Foreskin keratinocyte (primary cell): ENCODE measurements at places on chromosomes 11 and 22. TPM values are rescaled to one million over a fixed set of nuclear protein-coding genes. Genes with fewer than 3 reads are reported as not detected.

DNA sequence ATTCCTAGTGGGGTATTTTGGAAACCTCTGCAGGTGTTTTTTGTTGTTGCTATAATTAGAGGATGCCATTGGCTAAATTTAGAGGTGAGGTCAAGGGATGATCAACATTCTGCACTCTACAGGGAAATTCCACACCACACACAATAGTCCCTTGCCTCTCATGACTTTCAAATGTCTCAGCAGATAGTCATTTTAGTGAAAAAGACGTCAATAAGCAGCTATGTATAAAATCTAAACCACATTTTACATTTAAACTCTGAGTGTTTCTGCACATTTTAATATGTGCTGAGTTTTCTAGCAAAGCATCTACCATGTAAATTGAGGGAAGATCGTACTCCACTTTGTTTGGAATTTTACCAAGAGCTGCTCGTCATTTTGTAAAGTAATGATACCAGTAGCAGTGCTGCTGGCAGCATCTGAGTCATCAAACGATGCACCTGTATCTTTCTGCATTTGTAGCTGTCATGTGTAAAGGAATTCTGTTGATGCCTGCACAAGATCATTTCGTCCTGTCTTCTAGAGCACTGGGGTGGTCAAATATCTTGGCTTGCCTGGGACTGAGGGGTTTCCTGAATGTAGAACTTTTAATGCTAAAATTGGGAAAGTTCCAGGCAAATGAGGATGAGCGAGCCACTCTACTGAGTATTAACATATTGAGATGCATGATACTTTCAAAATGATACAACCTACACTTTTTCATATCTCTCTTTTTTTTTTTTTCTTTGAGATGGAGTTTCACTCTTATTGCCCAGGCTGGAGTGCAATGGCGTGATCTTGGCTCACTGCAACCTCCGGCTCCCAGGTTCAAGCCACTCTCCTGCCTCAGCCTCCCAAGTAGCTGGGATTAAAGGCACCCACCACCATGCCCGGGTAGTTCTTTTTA lies 414.5 kb upstream of the SYN3 start:
- DNase-seq: no peak

DNA sequence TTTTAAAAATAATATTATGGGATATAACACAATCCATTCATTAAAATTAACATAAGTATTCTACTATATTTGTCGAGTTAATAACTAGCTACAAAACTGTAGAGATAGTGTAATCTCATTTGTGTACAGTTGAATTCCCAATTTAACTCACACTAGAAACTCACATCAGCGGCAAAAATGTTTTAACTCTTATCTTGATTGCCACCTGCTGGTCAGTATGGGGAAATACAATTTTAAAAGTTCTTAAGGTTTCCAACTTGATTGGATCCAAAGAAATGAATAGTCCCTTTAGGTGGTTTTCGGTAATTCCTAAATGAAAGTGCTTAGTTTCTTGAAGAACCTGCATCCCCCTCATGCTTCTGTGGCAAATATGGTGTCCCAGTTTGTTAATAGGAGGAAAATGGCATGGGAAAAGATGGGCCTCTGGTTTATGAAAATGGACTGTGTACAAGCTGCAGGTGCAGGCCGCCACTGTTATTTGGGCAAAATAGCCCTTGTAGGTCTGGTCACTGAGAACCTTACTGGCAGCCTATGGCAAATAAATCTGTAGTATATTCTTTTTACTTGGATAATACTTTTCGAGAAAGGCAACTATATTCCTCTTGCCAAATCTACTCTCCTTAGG lies 33.7 kb upstream of the SLC17A6 start:
- DNase-seq: peak; percentile 17

GRCh38 chr11:102546427-102546826 lies 15.9 kb upstream of the MMP7 start:
- DNase-seq: no peak

DNA sequence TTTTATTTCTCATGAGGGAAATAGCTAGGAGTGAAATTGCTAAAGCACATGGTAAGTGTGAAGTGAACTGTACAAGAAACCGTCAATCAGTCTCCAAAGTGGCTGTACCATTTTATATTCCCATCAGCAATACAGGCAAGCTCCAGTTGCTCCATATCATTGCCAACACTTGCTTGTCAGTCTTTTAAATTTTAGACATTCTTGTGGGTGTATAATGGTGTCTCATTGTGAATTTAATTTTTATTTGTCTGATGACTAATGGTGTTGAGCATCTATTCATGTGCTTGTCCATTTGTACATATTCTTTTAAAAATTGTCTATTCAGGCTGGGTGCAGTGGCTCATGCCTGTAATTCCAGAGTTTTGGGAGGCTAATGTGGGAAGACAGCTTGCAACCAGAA lies 34.1 kb upstream of the SMCO4 start:
- peak; percentile 57 for DNase-seq

- DNase-seq: no peak
Measured at GRCh38 chr11:126698576-126698975, 302.0 kb downstream of the KIRREL3 start.

DNA sequence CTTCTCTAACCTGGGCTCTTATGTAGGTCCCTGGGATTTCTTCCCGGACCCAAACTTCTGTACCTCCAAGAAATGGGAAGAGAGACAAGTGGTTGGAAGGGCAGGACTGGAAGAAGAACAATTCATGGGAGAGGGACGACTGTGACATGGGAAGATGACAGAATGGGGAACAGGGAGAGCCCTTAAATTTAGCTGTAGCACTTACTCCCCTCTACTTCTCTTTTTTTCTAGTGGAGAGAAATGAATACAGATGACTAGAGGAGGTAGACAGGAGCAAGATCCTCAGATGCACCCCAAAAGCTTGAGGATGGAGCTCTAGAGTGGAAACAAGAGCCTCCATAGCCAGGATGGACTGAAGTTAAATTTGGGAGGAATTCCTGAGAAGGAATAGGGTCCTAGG lies 2.3 kb downstream of the RHOG start:
- DNase-seq: no peak

DNA sequence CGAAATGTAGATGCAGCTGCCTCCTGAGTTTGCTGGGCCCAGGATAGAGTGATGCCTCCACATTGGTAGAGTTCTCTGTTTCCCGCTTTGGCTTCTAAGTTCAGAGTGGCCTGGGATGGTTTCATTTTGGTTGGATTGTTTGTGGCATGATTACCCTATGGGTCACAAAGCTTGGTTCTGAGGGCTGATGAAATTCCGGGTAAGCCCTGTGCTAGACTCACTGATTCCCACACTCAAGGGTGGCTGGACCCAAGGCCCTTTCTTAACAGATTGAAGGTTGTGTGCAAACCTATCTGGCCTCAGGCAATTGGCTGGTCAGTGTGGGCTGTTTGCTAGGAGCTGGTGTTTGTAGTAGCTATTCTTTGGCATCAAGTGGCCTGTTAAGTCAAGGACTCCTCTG lies 158.4 kb downstream of the MYO18B start:
- no peak for DNase-seq

DNA sequence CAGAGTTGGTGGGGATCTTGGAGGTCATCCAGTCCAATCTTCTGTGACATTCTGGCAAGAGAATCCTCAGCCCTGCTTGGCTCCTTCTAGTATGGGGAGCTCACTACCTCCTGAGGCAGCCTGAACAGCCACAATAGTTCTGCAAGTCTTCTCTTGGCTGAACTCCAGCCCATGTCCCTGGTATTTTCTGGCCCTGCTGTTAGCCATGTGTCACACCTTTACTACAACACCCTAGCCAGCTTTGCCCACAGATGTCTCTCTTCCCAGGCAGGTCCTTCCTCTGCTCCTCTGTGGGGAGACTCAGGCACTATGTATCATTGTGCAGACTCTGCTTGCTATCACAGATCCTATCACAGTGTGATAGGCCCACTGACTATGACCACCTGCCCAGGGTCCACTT lies 297.7 kb downstream of the CTTN start:
- DNase-seq: no peak

GRCh38 chr11:125886997-125887372 lies 483 bp upstream of the HYLS1 start:
- no peak for DNase-seq

- DNase-seq: no peak
Measured at GRCh38 chr22:26853495-26853894, 196.1 kb downstream of the MIAT start.

DNA sequence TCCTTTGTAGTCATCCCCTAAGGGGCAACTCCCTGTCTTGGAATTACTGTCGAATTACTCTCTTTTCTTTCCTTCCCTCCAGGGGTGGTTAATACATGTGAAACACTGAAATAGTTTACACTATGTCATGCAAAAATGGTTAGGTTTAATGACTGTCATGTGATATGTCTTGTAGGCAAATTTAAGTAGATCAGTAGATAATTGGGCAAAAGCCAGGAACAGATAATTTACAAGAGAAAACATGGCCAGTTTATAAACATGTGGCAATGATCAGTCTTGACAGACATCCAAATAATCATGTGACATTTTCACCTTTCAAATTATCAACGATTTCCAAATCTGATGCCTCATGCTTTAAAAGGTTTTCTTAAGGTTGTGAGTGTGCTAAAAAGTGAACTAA lies 3.9 kb downstream of the VWA5A start:
- no peak for DNase-seq

- DNase-seq: peak; percentile 97
Measured at GRCh38 chr22:20531404-20532201, 24.2 kb downstream of the MED15 start.

- DNase-seq: no peak
Measured at GRCh38 chr11:118002010-118002540, 15.9 kb downstream of the IL10RA start.

DNA sequence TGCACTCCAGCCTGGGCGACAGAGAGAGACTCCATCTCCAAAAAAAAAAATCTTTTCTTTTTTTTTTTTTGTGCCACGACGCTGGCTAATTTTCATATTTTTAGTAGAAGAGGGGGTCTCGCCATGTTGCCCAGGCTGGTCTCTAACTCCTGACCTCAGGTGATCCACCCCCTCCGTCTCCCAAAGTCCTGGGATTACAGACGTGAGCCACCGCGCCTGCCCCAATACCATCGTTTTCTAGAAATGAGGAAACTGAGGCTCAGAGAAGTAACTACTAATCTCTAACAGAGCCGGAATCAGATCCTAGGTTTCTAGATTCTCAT lies 13.5 kb downstream of the SSH3 start:
- DNase-seq: no peak

DNA sequence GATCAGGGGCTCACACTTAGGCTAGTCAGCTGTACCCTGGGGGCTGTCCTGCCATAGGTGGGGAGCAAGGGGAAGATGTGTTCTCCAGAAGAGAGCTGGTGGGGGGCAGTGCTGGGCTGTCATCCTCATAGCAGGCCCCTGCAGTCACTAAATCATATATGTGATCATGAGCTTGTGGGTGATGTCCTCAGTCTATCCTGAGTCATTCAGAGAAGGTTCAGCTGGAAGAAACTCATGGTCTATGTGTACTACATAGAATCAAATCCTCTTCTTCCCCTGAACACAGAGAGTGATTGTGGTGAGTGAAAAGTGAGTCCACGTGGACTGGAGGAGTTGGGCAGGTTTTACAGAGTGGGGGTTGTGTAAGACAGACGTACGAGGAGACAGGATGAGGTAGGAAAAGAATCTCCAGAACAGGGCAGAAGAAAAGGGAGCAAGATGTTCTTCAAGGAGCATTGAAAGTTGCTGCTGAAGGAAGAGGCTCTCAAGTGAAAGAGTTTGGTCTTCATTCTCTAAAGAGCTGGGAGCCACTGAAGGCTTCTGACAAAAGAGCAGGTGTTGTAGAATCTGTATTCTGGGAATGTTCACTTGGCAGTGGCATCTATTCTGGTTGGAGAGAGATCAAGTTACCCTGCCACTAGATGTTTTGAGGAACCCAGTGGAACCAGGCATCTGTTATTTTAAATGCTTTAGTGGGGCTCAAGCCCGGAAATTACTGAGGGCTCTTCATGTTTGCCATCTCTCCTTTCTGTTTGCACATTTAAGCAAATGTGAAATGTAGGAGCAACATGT lies 68.9 kb downstream of the C22orf31 start:
- no peak for DNase-seq

- no peak for DNase-seq
Measured at GRCh38 chr11:68942751-68943271, 38.0 kb downstream of the MRGPRD start.

DNA sequence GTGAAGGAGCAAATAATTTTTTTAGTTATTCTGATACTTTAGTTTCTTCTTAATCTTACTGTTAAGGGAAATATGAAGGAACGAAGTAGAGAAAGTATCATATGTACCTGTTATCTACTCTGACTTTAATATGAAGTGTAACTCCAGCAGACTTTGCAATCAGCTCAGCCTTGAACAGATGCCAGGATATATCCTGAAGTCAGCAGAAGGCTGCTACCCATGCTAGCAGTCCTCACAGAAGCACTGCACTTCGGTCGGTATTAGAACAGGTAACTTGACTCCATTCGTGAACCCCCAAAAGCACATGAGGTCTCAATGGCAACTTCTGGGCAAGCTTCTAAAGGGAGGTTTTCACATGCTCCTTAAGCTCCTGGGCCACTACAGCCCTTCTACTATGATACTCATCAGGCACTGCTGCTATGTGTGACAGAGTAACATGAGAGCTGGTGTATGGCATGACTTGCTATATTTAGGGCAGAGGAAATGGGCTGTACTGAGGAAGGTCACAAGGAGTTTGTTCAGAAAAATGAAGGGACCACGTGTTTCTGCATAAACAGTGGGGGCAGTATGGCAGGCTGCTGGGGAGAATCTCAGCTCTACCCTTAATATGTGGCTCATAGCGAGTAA lies 344.1 kb downstream of the SOX6 start:
- no peak for DNase-seq

DNA sequence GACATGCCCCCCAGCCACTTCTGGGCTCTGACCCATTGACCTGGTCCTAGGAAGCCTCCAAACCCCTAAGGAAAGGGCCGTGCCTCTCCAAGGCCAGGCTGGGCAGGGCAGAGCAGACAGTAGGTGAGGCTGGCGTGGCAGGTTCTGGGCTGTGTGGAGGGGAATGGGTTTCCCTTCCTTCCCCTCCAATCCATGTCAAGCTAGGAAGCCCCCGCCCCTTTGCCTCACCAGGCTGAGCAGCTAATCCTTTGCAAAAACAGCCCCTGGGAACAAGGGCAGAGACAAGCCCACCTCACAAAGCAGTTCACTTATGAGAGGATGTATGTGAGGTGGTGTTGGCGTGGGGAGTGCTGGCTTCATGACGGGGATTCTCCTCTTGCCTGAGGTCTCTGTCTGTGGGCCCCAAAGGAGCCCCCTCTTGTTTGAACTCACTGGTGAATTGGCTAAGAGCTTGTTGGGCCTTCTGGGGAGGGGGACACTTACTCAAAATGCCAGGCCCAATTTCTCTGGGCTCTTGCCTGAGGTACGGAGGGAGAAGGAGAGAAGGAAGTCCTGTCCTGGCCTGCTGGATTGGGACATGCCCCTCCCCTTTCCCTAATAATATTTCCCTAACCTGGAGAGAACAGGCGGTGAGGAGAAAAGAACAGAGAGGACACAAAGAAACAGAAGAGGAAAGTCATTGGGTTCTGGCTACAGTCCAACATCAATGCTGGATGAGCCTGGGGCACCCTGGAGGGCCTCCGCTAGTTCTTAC lies 1.6 kb upstream of the TRIM29 start:
- no peak for DNase-seq

- DNase-seq: peak; percentile 49
Measured at GRCh38 chr11:109015283-109015682, 350.4 kb downstream of the DDX10 start.

The FJX1 gene
- polyA plus RNA-seq: 57.1 and 75.2 TPM in 2 replicates

The ZBTB16 gene
- not detected in 2 replicates for polyA plus RNA-seq

The YWHAH gene
- 134 and 152 TPM in 2 replicates for polyA plus RNA-seq

The IGLL1 gene
- polyA plus RNA-seq: not detected in 2 replicates

The SMIM38 gene
- polyA plus RNA-seq: not detected in 2 replicates

The TCN2 gene
- 1.6 and 1.9 TPM in 2 replicates for polyA plus RNA-seq

The CHADL gene
- 0.96 and 1.1 TPM in 2 replicates for polyA plus RNA-seq

The HEPHL1 gene
- polyA plus RNA-seq: 16.6 and 28.2 TPM in 2 replicates

The INSC gene
- 0.10 TPM in 1 of 2 replicates, not detected in the other for polyA plus RNA-seq

The SLC5A12 gene
- not detected in 2 replicates for polyA plus RNA-seq

The CCDC87 gene
- polyA plus RNA-seq: 0.11 and 0.13 TPM in 2 replicates

The YPEL1 gene
- 0.03 TPM in 1 of 2 replicates, not detected in the other for polyA plus RNA-seq
